Heart left ventricle (tissue), 16 donors: ENCODE measurements at places on chromosomes 5 and 9. TPM values are rescaled to one million over a fixed set of nuclear protein-coding genes. Genes with fewer than 3 reads are reported as not detected.
A peak's percentile ranks its signal among the peaks of the same experiment; 100 is the strongest.

- no peak for DNase-seq
Observed at GRCh38 chr5:96343094-96343493, 90.0 kb downstream of the PCSK1 start.

The GPR150 gene
- not detected for total RNA-seq

DNA sequence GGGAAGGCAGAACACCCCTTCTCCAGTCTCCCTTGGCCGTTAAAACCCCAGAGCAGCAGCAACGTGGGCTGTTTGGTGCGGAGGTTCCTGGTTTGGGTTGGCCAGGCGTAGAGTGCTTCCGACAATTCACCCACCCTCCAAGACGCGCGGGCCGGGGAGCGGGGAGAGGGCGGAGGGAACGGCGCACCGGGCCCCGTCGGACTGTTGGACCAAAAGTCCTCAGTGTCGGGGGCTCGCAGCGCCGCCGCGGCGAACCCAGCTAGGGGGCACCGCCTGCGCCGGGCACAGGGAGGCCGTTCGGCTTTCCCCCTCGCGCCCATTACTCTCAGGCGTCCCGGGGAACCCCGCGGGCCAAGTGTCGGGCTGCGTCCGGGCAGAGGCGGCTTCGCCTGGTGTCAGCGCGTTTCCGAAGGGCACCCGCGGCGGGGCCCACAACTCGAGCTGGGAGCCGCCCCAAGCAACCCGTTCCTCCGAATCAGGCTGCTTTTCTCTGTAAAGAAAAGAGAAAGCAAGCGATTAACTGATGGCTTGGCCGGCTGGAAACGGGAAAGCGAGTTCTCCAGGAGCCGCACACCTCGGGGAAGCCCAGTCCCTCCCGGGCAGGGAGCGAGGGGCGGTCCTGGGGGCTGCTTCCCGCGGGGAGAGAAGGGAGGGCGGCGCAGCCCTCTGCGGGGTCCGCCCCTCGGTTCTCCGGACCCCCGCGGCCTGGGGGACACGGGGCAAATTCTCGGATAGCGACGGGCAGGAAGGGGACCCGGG, 145.5 kb downstream of the ERCC6L2 start:
- peak; percentile 69 for DNase-seq

- no peak for DNase-seq
Observed at GRCh38 chr5:180795771-180796313, 6.8 kb downstream of the MGAT1 start.

DNA sequence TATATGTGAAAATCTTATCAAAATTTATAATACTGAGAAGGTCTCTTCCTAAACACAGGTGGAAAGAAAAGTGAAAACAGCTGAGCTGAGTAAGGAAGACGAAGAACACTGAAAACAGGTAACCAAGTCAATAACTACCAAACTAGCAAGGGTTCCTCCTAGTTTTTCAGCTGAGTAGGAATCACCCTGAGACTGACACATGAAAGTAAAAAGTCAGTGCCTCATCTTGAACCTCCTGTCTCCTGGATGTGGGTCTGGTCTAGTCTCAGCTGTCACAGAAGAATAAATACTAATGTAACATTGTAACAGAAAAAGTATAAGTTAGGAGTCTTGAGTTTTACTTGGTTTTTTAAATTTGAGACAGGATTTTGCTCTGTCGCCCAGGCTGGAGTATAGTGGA, 121.0 kb downstream of the MEF2C start:
- DNase-seq: no peak

DNA sequence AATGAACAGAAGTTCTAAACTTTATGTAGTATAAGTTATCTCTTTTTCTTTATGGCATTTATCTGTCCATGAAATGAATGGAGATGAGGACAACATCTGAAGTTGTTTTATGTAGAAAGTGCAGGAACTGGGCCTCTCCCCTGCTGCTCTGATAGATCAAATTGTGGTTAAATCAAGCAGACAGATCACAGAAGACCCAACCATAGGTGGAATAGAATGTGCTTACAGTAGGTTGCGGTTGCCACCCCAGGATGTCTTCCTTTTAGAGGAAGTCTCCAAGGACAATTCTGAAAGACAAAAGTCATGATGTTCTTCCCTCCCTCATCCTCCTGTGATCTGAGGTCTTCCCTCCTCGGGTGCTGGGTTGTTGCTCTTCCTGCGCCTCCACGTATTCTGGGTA, 12.9 kb downstream of the RASGRF2 start:
- no peak for DNase-seq

The FOXD4L4 gene
- total RNA-seq: not detected

The CRHBP gene
- total RNA-seq: 1.7 TPM

The OR1L6 gene
- not detected for total RNA-seq

GRCh38 chr5:68288707-68289134, 73.2 kb downstream of the PIK3R1 start:
- DNase-seq: no peak

GRCh38 chr9:18297056-18297841, 176.7 kb upstream of the ADAMTSL1 start:
- no peak for DNase-seq

DNA sequence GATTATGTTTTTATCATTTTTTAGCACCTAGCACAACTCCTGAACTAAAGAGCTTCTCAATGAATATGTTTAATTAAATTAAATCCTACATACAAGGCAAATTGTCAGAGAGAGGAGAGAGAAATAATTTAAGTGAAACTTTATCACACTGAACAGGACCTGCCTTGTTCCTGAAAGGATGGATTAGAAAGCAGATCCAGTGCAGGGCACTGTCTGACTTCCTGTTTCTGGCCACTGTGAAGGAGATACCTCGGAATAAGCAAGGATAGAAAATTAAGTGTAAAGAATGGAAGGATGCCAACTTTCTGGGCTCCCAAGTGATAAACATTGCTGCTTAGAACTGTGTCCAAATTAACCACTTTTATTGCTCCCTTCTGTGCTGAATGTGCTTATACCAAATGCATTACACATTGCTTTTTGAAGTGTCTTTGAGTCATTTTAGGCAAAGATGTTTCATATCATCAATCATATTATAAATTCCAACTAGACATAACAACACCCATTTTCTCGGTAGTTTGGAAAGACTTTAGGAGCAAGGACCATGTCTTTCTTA, 89.1 kb upstream of the SPDL1 start:
- no peak for DNase-seq

DNA sequence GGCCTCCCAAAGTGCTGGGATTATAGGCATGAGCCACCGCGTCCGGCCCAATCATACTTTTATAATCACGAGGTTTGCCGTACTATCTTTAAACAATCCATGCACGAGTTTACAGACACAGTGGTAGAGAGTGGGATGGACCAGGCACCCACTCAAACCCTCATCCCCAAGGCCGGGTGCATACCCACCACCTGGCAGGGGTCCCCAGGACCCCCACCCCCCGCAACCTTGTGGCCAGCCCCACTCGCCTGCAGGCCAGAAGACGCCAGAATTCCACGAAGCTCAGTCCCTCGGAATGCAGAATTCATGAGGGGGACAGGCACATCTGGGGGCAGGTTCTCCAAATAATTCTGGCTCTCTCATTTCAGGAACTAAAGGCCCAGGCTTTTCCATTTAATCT, 17.1 kb downstream of the NACC2 start:
- no peak for DNase-seq

DNA sequence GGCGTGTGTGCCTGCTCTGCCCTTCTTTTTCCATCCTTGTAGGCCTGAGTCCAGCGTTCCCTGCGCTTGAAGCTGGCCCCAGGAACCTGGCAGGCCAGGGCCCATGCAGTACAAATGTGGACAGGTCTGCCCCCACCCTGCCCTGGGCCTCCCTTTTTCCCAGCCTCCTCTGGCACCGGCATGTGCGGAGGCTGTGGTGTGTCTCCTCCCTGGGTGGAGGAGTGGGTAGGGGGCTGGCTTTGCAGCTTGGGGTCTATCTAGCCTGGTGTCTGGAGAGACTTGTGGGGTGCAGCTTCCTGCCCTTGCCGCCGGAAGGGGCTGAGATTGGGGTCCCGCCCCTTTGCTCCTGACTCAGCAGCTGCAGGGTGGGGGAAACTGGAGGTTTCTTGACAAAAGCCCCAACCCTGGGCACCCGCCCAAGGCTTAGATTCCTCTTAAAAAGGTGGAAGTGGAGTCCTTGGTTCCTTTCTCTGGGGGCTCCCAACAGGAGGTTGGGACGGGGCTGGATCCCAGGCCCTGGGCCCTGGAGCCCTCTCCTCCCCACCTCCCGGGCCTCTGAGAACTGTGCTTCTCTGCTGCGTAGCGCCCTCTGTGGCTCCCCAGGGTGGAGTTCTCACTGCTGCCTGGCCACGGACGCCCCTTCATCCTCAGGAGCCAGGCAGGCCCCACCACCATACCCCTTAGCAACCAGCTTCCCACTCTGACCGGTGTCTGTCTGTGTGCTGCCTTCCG, 18.0 kb downstream of the RXRA start:
- peak; percentile 75 for DNase-seq

The MCTP1 gene
- total RNA-seq: 3.2 TPM

The IL9 gene
- not detected for total RNA-seq

GRCh38 chr9:81397481-81398381, 291.6 kb downstream of the TLE1 start:
- DNase-seq: no peak

DNA sequence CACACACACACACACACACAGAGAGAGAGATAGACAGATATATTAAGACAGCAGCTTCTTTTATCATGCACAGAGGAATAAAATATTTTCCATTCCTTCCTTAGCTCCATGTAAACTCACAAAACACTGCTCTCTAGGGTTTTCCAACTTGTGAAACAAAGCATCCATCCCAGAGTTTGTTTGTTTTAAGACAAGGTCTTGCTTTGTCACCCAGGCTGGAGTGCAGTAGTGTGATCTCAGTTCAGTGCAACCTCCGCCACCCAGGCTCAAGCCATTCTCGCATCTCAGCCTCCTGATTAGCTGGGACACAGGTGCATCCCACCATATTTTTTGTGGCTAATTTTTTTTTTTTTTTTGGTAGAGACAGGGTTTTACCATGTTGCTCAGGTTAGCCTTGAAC, 298.7 kb downstream of the FBXL17 start:
- DNase-seq: no peak

GRCh38 chr5:152237531-152237930, 167.5 kb downstream of the NMUR2 start:
- no peak for DNase-seq

The ELAVL2 gene
- total RNA-seq: 0.25 TPM

- no peak for DNase-seq
Observed at GRCh38 chr5:108556441-108557145, 174.7 kb upstream of the FBXL17 start.

DNA sequence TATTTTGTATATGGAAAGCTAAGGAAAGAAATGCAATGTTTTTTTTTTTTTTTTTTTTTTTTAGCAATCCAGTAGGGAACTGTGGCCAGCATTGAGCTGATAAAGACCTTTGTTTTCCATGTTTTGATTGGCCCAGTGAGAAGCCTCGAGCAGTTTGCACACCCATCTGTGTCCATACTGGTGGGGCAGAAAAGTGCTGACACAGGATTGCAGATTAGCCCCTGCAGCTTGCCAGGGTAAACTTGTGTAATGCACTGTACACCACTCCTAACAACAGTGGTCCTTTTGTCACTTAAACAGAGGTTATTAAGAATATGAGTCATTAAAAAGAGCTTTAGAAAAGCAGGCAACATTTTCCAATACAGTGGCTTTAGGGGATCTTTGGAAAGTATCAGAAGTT, 132.8 kb upstream of the CDKN2B start:
- DNase-seq: peak; percentile 33

DNA sequence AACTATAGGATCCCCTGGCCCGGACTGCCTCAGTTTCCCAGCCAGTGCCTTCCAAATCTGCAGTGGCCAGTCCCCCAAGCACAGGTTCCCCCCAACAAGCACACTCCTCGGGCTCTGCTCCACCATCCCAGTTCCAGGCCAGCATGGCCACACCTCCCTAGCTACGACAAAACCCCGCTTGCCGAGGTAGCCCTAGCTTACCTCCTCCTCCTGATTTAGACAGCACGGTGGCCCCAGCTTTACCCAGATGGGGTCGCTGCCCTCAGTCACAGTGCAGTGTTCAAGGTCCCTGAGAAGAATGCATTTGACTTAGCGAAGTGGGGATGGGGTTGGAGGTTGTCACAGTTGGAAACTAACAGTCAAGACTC, 40.8 kb upstream of the GARNL3 start:
- DNase-seq: no peak

The HCN1 gene
- not detected for total RNA-seq

- DNase-seq: peak; percentile 57
Observed at GRCh38 chr5:176360894-176361436, 599 bp downstream of the KIAA1191 start.

The SH3GL2 gene
- total RNA-seq: 6.9 TPM

DNA sequence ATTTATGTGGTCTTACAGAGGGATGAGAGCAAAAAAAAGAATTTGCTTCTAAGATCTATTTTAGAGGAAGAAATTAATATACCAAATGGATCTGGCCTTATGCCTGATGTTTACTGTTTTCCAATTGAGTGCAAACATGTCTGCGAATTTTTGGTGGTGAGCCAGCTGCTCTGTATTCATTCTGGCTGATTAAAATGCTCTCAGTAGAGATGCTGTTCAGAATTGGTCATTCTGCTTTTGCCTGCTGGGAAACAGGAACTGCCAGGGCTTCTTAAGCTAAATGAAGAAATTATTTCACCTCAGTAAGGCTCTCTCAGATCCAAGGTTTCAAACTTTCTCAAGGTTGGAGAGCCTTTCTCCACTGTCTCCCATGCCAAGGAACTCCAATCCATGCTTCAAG, 132.0 kb upstream of the SV2C start:
- DNase-seq: no peak

The CD72 gene
- total RNA-seq: 0.46 TPM

- DNase-seq: no peak
Observed at GRCh38 chr9:93708289-93708986, 132.1 kb downstream of the PHF2 start.

The FAM78A gene
- total RNA-seq: 29.6 TPM

- DNase-seq: no peak
Observed at GRCh38 chr5:88683506-88684135, 199.4 kb downstream of the MEF2C start.
